ENCODE measurements at places on chromosomes 1 and 21.

DNA sequence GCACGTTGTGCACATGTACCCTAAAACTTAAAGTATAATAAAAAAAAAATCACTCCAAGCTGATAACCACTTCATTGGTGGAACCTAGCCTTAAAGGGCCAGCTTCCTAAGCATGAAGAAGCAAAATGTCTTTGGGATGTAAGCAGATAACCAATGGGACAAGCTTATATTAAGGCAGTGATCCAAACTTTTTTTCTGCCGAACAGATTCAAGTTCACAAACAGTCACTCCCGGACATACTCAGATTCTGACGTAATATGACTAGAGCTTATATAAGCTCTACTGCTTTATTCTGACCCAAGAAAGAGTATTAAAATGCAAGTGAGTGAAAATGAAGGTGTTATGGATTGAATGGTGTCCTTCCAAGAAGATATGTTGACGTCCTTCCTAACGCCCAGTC is 44.9 kb upstream of the HIVEP3 start:
- DNase-seq, result no peak

DNA sequence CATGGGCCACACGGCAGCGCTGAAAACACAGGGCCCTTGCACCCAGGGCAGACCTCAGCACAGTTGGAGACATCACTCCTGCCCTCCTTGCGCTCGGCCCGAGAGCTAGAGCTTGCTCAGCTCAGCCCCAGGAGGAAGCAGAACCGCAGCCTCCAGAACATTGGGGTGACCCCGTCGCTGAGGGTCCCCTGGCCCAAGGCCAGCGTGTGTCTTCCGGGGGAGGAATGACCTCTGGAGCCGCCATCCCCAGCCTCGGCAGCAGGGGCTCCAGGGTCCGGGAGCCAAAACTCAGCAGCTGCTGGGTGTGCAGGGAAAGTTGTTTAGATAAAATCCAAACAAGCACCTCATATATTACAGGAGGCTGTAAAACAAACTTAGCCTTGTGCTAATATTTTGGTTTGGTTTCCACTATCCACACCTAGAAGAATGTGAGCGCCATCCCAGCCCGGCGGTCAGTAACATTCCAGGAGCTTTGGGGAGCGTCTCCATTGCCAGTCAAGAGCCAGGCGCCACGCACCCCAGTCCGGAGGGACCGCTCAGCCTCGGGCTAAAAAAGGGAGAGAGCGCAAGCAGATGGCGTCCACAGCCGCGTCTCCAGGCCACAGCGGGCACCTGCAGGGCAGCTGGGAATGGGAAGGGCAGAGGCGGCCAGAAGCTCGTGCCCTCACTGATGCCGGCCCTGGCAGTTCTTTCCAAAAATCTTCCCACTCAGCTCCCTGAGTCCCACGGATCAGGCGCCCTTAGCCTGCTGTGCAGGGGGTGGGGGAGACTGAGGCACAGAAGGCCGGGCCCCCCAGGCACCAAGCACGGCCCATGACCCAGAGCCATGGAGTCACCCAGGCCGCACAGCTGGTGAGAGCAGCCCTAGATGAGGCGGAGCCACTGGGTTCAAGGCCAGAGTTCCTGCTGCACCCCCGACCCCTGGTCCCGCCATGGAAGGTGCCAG is 52.0 kb downstream of the SLX9 start:
- DNase-seq, result no peak

DNA sequence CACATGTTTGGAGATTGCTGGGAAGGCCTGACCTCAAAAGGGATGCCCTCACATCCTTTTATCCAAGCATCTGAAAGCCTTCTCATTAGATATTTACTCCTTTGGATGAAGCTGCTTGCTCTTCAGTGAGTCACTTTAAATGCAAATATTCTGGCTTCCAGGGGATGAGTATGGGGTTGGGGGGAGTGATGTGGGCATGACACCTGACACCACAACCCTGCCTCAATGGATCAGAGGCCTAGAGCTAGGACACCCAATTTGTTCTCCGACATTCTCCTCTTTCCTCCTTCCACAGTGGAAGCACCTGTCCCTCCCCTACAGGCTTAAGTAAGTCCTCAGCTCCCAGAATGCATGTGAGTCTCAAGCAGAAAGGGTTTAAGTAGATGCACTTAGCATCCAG is 238.3 kb downstream of the OMA1 start:
- DNase-seq, result no peak

GRCh38 chr1:114691061-114691460 is 4.3 kb downstream of the AMPD1 start:
- DNase-seq, result no peak

DNA sequence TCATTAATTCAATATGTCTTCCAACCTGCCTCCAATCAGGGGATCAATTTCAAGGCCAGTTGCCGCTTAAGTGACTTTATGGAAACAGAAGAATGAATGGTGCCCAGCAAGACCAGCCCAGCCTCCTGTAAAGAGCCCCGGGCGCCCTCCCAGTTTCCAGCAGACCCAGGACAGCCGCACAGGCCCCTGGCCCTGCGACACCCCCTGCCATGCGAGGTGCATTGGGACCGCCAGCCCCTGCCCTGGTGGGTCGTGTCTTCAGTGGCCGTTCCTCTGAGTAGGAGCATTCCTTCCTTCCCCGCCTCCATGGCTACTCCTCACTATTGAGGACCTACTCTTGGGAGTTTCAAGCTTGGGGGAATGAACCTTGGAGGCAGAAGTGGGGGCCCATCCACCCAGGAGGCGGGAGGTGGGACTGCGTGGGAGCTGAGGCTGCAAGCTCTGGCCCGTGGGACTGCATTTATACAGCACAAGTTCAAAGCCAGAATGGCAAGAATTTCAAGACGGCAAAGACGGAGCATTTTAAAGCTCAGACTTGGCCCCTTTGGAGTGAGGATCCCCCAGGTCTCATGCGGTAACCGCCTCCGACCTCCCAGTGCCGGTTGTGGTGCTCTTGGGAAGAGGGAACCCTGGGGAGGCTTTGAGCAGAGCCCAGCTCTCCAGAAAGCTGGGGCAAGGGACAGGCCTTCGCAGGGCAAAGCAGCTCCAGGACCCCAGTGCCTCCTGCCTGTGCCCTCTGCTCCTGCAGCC is 73.1 kb upstream of the ACTRT2 start:
- DNase-seq, result no peak

DNA sequence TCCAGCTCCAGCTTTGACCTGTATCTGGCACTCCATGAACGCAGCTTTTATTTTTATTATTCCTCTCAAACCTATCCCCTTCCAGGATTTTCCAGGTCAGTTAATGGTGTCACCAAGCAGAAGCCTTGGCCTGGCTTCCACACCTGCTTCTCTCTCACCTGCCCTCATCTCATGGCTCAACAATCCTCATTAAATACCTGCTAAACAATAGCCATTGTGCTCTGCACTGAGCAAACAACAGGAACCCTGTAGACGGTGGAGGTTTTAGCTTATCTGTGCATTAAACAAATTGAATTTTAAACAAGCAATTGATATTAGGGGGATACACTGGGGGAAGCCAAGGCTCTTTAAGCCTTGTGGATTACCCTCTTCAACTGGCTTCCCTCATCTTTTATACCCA is 15.3 kb downstream of the PYCR2 start:
- DNase-seq, result no peak

GRCh38 chr1:58933599-58933926 is 149.7 kb upstream of the JUN start:
- DNase-seq, result no peak

DNA sequence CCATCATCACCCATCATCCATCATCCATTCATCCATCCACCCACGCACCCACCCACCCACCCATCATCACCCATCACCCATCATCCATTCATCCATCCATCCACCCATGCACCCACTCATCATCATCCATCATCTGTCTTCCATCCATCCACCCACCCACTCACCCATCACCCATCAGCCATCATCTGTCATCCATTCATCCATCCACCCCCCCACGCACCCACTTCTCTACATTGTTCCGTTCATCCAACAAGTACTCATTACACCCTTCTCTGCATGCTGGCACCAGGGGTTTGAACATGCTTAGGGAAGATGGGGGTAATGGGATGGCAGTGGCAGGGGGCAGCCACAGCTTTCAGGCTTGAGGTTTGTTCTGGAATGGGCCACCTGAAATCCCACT is 82.1 kb downstream of the ADARB1 start:
- DNase-seq, result no peak

DNA sequence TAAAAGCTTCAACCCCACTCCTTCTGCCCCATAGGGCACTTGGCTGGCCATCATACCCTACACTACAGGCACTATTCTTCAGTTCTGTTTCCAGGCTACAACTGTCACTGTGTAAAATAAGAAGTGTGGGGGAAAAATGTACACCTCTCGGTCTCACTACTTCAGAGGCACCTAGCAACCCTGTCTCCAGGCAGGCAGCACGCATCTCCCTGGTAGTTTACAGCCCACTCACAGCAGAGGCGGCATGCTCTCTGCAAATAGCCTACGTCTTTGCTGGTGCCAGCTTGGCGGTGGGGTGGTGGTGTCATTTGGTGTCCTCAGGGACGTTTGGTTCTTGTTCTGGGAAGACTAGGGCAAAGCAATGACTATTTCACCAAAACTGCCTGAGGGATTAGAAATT is 48.2 kb upstream of the BTG3 start:
- no peak for DNase-seq

GRCh38 chr1:21594935-21595897 is 73.9 kb downstream of the RAP1GAP start:
- DNase-seq, result peak; percentile 60

GRCh38 chr1:33332881-33333280 is 12.0 kb upstream of the A3GALT2 start:
- no peak for DNase-seq

- DNase-seq, result peak; percentile 86
Observed at GRCh38 chr1:119712342-119713038, 756 bp downstream of the PHGDH start.

GRCh38 chr1:228987286-228987685 is 252.0 kb downstream of the RHOU start:
- no peak for DNase-seq

GRCh38 chr1:156153362-156153761 is at the start of gene SEMA4A:
Gene SEMA4A (plus strand): TSS chr1:156153585. CDS start chr1:156154579, 994 bp downstream.
- no peak for DNase-seq

GRCh38 chr1:85289848-85290335 is 13.5 kb upstream of the BCL10 start:
- no peak for DNase-seq

DNA sequence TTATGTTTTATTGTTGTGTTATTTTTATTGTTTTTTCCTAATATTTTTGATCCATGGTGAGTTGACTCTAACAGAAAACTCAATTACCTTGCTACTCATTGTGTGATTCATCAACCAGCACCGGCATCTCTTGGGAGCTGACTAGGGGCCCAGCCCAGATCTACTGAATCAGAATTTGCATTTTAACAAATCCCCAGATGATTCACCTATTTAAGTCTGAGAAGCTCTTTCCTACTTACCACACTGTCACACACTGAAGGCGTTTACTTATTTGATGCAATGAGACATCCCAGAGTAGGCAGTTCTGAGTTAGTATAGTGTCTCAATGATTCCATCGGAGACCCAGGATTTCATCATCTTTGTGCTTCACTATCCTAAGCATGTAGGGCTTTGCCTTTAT is 416.6 kb downstream of the RWDD3 start:
- peak; percentile 6 for DNase-seq

DNA sequence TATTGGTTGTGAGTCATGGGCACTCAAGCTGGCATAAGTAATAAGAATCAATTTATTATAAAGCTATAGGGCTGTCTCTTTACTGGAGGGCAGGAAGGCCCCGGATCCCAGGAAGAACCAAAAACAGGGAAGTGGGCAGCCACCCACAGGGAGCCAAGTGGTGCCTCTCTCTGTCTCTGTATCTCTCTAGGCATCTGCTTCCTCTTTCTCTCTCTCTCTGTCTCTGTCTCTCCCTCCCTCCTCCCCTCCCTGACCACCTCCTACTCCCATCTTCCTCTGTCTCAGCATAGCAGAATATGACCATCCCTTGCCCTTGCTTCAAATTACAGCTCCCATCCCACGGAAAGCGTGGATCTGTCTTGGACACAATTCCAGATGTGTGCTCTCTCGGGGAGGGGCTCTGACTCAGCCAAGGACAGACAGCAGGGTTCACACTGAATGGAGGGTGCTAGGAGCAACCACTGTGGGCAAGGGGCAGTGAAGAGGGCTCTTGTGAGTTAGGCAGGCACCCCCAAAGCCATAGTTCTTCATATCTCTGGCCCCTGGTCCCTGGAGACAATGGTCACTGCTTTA is 80.4 kb upstream of the LPGAT1 start:
- no peak for DNase-seq

DNA sequence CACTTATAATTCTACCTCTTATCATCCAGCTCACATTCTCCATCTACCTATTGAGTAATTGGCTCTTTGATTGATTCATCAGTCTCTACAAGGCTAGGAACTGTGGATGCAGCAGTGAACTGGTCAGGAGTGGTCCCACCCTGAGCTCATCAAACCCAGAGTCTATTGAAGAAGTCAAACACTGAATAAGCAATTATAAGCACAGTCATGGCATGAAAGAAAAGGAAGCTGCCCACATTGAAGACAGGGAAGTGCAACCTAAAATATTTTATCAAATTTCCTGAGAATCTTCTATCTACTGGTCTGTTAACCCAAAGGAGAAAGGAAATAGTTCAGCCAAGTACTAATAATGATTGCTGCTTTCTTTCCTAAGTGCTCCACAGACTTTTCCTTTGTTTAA is 35.7 kb downstream of the ACP6 start:
- no peak for DNase-seq

DNA sequence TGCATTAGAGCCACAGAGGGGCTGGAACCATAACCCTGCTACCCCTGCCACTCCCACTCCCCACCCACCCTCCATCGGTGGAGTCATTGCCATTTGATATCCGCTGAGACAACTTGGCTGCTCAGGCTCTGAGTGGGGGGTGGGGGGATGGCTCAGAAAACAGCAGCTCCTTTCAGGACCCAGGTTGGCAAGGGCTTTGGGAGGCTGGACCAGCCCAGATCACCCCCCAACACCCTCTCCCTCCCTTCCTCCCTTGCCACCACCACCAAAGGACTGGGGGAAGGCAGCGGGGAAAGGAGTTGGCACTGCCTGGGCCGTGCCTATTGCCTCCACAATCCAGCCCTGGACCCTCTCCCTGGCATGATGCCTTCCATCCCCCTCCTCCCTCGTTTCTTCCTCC is 1.7 kb downstream of the KCNJ10 start:
- DNase-seq, result no peak

DNA sequence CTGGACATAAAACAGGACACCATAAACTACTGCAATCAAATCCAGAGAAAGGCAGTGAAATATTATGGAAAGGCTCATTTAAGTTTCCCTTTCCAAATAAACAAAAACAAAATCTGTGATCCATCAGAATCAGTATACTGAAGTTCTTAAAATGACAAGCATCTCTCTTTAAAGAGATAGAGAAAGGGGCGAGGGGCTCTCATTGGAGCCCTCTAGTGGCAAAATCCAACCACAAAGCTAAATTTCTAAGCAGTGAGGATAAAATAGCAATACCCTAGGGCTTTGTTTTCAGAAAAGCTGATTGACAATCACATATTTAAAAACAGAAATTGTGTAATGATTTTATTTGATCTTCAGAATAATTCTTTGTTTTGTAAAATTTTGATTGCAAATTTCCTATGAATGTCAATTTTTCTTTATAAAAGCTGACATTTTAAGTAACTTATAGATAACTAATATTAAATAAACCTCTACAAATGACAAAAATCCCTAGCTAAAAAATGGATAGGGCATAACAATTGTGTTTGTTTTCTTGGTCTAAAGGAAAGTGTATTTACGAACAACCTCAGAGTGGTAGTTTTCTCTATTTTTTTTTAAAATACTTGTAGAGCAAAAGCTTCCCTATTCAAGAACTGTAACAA is 138.2 kb downstream of the COL24A1 start:
- peak; percentile 28 for DNase-seq

Data from urothelium cell line (cell line).